ENCODE measurements at places on chromosomes 5 and 9. TPM values are rescaled to one million over a fixed set of nuclear protein-coding genes. Genes with fewer than 3 reads are reported as not detected.

The TMC1 gene
- total RNA-seq: not detected

The LECT2 gene
- total RNA-seq: not detected

DNA sequence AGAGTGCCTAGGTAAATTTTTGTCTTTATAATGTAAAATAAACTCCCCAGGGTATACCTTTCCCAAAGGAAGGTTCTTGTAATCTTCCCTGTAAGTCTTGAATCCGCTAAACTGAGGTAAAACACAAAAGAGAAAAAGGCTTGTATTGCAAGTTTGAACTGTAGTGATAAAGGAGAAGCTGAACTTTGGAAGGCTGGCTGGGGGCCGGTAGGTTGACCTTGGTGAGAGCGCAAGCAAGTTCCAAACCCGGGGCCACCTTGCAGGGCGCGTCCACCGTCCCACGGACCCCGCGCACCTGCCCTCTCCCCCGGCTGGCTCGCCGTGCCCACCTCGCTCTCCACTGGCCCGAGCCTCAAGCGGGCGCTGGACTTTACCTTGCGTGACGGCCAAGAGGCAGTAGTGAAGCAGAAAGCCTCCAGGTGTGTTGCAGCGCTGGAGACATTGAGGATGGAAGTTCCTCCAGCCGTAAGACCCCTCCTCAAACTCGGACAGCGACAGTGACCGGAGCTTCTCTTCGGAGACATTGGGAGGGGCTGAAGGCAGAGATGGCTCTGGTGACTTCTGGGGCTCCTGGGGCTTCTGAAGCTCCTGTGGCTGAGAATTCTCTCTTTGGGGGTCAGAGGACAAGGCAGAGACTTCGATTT is 428 bp downstream of the SLCO4C1 start:
- no peaks in the 10 kb centered on the region for H3K27me3 ChIP-seq
- peak; percentile 67 for DNase-seq
- H3K4me1 ChIP-seq: peaks cover 16% of the 10 kb centered on the region

DNA sequence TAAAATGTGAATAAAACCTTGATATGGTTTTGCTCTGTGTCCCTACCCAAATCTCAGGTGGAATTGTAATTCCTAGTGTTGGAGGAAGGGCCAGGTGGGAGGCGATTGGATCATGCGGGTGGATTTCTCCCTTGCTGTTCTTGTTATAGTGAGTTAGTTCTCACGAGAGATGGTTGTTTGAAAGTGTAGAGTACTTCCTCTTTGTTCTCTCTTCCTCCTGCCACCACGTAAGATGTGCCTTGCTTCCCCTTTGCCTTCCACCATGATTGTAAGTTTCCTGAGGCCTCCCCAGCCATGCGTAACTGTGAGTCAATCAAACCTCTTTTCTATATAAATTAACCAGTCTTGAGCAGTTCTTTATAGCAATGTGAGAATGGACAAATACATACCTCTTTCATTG is 34.9 kb downstream of the TARS1 start:
- no peaks in the 10 kb centered on the region for H3K4me1 ChIP-seq
- no peaks in the 10 kb centered on the region for H3K27me3 ChIP-seq
- DNase-seq: no peak
- no peak overlapping the region for H3K4me3 ChIP-seq
- peaks cover 31% of the 10 kb centered on the region for H3K36me3 ChIP-seq

DNA sequence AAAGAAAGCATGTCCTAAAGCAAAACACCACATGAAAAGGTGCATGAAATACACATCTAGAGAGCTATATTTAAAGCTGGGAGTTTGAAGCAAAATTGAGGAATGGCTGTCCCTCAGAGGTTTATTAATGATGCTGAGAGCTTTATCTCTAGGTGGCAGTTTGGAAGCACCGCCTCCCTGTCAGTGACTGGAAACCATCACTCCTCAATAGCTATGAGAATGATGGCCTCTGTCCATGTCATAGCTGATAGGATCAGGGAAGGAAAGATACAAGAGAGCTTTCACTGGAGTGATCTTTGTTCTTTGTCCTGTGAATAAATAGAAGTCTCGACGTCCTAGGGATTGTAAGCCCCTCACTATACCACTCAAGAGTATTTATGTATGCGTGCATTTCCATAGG is 110.5 kb downstream of the NUDT12 start:
- no peak for DNase-seq
- no peak overlapping the region for H3K4me3 ChIP-seq
- H3K36me3 ChIP-seq: no peaks in the 10 kb centered on the region

- no peaks in the 10 kb centered on the region for H3K27me3 ChIP-seq
- no peaks in the 10 kb centered on the region for H3K4me1 ChIP-seq
- peak overlapping the region; percentile 46 for H3K4me3 ChIP-seq
- H3K27ac ChIP-seq: no peak overlapping the region
- DNase-seq: no peak
Measured at GRCh38 chr5:88502179-88503040, 233.8 kb upstream of the TMEM161B start.

GRCh38 chr9:82188817-82189216 is 200.2 kb downstream of the SPATA31D1 start:
- no peaks in the 10 kb centered on the region for H3K27me3 ChIP-seq
- H3K27ac ChIP-seq: no peak overlapping the region
- DNase-seq: no peak

DNA sequence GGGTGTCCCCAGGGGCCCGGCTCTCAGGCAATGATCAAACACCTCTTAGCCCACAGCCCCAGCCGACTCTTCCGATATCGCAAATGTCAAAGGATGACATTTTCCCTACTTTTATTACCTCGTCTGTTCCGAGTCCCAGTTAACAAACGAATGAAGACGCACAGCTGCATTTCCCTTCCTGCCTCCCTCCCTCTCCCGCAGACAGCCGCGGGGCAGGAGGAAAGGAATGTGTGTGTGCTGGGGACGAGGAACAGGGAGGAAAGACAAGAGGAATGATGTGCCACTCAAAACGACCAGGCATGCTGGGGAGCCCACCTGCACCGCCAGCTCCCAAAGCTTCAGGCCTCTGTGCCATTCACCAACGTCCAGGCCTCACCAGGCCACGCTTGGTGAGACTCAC is 125.9 kb upstream of the SARDH start:
- H3K4me3 ChIP-seq: no peak overlapping the region
- no peaks in the 10 kb centered on the region for H3K36me3 ChIP-seq
- peaks cover 15% of the 10 kb centered on the region for H3K4me1 ChIP-seq
- no peak for DNase-seq
- H3K27me3 ChIP-seq: no peaks in the 10 kb centered on the region

Data from upper lobe of right lung (tissue), 1 donor.